ENCODE measurements at places on chromosomes 2 and 18.

DNA sequence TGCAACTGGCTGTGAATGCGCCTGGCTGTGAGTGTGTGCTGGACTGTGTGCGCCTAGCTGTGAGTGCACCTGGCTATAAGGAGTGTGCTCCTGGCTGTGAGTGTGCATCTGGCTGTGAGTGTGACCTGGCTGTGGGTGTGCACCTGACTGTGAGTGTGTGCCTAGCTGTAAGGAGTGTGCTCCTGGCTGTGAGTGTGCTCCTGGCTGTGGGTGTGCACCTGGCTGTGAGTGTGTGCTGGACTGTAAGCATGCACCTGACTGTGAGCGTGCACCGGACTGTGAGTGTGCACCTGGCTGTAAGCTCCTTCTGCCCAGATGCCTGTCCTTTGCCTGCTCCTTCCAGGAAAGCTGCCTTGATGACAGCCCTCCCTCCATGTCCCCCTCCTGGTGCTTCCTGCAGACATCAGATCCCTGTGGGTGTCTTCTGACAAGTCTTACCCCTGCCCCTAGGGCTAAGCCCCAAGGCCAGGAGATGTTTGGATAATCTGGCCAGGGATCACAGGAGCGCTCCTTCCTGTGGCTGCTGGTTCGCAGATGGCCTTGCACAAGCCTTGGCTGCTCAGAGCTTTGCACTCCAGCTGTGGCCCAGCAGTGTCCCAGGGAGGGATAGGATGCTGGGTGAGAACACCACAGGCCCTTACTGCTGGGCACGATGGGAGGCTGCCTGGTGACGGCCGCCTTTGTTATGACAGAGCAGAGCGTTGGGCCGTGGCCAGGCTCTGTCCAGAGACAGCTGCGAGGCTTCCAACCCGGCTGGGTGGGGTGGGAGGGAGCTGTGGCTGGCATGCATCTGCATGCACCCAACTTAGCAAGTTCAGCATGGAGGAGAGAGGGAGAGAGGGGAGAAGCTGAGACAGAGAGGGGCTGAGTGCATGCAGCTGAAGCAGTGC, 89.9 kb downstream of the GLI2 start:
- no peak for DNase-seq

- no peak for DNase-seq
Observed at GRCh38 chr2:161980976-161981375, 93.0 kb downstream of the DPP4 start.

DNA sequence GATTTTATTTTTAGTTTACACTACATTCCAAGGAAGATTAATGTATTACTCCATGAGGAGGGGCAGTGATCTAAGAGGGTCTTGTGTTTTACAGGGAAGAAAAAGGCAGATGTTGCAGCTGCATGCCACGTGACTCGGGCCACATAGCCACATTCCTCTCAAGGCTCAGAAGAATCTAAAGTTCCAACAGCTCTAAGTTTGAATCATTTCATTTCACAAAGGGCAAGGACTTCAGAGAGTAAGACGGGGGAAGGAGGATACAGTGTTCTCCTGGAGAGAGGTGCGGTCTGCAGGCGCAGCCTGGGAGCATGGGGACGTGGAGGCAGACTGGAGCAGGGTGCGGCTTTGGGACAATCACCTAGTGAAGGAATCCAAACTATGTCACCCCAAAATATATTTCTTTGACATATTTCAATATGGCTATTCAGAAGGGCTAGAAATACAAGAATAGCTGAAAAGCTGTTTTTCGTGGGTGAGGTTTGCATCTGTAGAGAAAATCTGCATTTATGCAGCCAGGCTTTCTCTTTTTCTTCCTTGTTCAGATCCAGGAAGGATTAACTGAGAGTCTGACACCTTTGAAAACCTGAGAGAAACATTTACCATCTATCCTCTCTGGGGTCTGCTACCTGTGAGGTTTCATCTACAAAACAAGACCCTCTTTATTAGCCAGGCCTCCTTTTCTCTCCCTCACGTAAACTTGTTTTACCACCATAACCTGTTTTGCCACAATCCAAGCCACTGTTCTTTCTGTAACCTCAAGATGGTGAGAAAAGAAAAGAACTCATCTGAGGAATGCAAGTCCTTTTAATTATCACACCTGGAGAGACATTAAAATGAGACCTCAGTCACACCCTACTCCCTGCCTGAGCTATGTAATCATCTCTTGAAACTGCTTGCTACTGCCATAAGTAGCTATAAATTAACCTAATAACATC, 165.1 kb upstream of the NDUFV2 start:
- no peak for DNase-seq

GRCh38 chr18:55699233-55699765, 111.3 kb upstream of the TCF4 start:
- DNase-seq: no peak

DNA sequence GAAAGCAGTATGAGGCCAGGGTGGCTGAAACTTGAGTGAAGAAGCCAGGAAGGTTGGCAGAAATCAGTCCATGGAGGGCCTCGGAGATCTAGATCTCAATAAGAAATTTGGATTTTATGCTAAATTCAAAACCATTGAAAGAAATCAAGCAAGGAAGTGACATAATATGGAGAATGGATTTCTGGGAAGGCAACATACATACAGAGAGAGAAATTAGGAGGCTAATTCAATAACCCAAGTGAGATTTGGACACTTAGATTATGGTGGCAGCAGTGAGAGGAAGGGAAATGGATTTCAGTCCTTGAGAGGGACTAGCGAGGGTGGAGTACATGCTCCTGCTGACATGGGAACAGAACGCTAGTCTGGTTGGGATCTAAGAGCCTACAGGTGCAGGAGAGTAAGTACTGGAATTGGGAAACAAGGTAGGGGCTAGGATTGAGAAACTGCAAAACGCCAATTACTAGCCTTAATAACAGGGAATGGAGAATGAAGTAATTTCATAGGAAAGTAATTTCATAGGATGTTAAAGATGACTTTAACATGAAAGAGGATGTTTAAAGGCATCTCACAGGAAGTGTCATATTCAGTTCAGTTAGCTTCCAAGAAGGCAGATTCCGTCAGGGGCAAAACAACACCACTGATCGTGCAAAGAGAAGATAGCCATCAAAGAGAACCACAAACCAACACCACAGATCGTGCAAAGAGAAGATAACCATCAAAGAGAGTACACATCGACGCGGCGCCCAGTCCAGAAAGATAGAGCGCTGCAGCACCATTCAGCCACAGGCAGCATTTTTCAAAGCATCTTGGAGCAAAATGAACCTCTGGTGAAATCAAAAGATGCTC, 27.2 kb downstream of the CDKL4 start:
- peak; percentile 89 for DNase-seq

GRCh38 chr2:173866874-173867618, 98.1 kb downstream of the SP3 start:
- no peak for DNase-seq

- DNase-seq: no peak
Observed at GRCh38 chr2:28617502-28618184, 121.8 kb downstream of the PLB1 start.

GRCh38 chr18:42039396-42039795, 84.4 kb downstream of the PIK3C3 start:
- no peak for DNase-seq

- peak; percentile 82 for DNase-seq
Observed at GRCh38 chr2:120177001-120177621, 46.1 kb downstream of the TMEM185B start.

- no peak for DNase-seq
Observed at GRCh38 chr2:71603851-71604725, 150.7 kb downstream of the DYSF start.

GRCh38 chr18:12098374-12098773, 4.7 kb downstream of the ANKRD62 start:
- no peak for DNase-seq

DNA sequence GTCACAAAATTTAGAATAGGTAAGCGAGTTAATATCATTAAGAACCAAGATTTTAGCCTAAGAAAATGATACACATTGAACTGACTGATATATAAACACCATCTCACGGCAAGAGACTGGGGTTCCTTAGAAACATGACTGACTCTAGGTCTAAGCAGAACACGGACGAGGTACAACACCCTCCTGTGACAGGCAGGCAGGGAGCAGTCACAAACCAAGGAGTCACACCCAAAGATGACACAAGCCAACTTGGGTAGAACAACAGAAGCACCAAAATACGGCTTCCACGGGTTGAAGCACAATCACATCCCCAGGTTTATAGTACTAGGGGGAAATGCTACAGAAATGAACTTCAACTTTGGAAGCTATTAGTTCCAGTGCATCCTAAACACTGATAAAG, 24.3 kb downstream of the HDLBP start:
- no peak for DNase-seq
